A549 treated with dexamethasone at 1 μM for 4 hours (cell line): ENCODE measurements at places on chromosomes 5 and 9. TPM values are rescaled to one million over a fixed set of nuclear protein-coding genes. Genes with fewer than 3 reads are reported as not detected.

Gene IFNB1
- total RNA-seq, result 0.10 TPM in 1 of 5 replicates, not detected in the others

Gene CRAT
- 22.1 to 34.5 TPM (median 32.3 TPM) in 5 replicates for total RNA-seq

Gene PFN3
- total RNA-seq, result not detected in 5 replicates

Gene RFESD
- total RNA-seq, result 1.2 to 3.0 TPM (median 1.9 TPM) in 5 replicates

Gene SPINK6
- 0.27 to 1.4 TPM (median 0.39 TPM) in 5 replicates for total RNA-seq

Gene PCDHA10
- total RNA-seq, result under 0.01 to 0.05 TPM (median 0.02 TPM) in 3 of 5 replicates, not detected in the others

Gene HRH2
- 0.34 to 0.69 TPM (median 0.55 TPM) in 5 replicates for total RNA-seq

Gene BAG1
- total RNA-seq, result 109 to 119 TPM (median 114 TPM) in 5 replicates

Gene DND1
- total RNA-seq, result 0.37 to 0.72 TPM (median 0.49 TPM) in 5 replicates

Gene SPATA31A1
- total RNA-seq, result not detected in 5 replicates

Gene ITK
- total RNA-seq, result 0.07 to 0.43 TPM (median 0.37 TPM) in 5 replicates

Gene F2RL1
- 204 to 250 TPM (median 224 TPM) in 5 replicates for total RNA-seq

Gene HMMR
- total RNA-seq, result 22.8 to 29.3 TPM (median 26.1 TPM) in 5 replicates

Gene C9orf50
- 0.08 to 0.18 TPM in 2 of 5 replicates, not detected in the others for total RNA-seq

Gene PLAC8L1
- total RNA-seq, result 0.21 to 0.38 TPM (median 0.27 TPM) in 3 of 5 replicates, not detected in the others

Gene ROPN1L
- 1.7 to 2.2 TPM (median 2.0 TPM) in 5 replicates for total RNA-seq

Gene CEP78
- 15.6 to 20.2 TPM (median 18.4 TPM) in 5 replicates for total RNA-seq

Gene UGT3A2
- not detected in 5 replicates for total RNA-seq

Gene CDX1
- not detected in 5 replicates for total RNA-seq

Gene CXCL14
- total RNA-seq, result 0.18 to 0.37 TPM (median 0.33 TPM) in 5 replicates

Gene SLC35D2
- 16.5 to 23.0 TPM (median 22.0 TPM) in 5 replicates for total RNA-seq

Gene IL13
- total RNA-seq, result 0.07 TPM in 1 of 5 replicates, not detected in the others

Gene LCN15
- total RNA-seq, result 0.09 TPM in 2 of 5 replicates, not detected in the others

Gene GABRA1
- not detected in 5 replicates for total RNA-seq

Gene AK1
- total RNA-seq, result 41.1 to 85.2 TPM (median 75.6 TPM) in 5 replicates

Gene GCNT4
- 0.26 to 0.33 TPM (median 0.31 TPM) in 5 replicates for total RNA-seq

Gene OGN
- not detected in 5 replicates for total RNA-seq

Gene FOXI1
- total RNA-seq, result not detected in 5 replicates
